ENCODE measurements at places on chromosomes 11 and 22.

- no peak for DNase-seq
Measured at GRCh38 chr11:84407091-84407490, 1120.9 kb upstream of the CCDC90B start.

DNA sequence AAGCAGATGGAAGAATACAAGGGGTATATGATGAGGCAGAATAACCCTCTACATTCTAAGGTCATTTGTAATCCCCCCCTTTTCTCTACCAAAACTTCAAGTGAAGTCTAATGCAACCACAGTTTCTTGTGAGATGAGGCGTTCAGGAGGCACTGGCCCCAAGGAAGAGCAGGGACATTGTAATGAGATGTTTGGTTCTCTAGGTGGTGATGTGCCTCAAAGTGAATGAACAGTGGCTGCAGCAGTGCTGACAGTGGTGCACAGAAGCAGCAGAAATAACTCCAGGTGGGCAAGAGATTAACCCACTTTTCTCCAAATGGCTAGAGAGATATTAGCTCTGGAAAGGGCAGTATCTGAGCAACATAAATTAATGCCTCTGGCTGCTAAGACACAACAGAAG is 33.8 kb downstream of the PDGFD start:
- no peak for DNase-seq

DNA sequence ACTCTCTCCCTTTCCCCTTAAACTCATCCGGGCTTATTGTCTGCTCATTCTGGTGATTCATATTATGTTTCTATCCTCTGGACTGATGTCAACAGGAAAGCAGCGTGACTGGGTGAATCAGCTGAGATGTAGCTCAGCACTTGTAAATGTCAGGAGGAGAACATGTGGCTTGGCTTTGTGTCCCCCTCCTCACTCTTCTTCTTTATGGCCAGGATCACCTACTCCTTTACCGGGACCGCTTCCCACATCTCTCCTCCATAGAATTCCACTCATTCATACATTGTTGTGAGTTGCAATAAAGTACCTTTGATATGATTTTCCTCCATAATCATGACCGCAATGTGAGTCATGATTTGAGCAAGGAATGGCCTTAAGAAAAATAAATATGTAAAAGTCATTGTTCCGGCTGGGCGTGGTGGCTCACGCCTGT is 15.8 kb upstream of the SYN3 start:
- DNase-seq, result no peak

DNA sequence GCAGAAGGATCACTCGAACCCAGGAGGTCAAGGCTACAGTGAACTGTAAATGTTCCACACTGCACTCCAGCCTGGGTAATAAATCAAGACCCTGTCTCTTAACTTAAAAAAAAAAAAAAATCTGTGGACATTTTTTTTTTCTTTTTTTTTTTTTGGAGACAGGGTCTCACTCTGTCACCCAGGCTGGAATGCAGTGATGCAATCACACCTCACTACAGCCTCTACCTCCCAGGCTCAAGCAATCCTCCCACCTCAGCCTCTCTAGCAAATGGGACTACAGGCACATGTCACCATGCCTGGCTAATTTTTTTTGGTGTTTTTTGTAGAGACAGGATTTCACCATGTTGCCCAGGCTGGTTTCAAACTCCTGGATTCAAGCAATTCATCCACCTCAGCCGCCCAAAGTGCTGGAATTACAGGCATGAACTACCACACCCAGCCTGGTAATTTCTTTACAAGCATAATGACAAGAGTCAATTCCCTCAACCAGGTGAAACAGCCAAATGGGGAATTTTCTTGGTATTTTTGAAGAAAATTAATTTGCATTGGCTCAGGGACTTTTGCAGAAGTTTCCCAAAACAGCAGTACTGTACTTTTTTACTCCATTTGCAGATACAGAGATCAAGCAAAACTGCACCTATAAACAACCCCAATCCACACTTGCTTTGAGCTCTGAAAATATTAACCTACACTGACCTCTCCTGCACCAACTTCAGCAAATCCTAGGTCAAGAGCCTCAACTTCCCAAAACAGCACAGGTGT is 44.0 kb downstream of the MRTFA start:
- DNase-seq, result no peak

- DNase-seq, result no peak
Measured at GRCh38 chr11:58526721-58527120, 18.8 kb upstream of the OR5B21 start.

GRCh38 chr22:37827056-37827455 is 3.9 kb downstream of the GALR3 start:
- DNase-seq, result peak; percentile 39

- DNase-seq, result peak; percentile 4
Measured at GRCh38 chr11:105324156-105324555, 184.6 kb upstream of the CARD18 start.

GRCh38 chr22:26585104-26585790 is 4.7 kb downstream of the TPST2 start:
- no peak for DNase-seq

- no peak for DNase-seq
Measured at GRCh38 chr22:44181033-44181911, 547 bp downstream of the PARVG start.

- no peak for DNase-seq
Measured at GRCh38 chr22:19773470-19774040, 13.0 kb downstream of the TBX1 start.

DNA sequence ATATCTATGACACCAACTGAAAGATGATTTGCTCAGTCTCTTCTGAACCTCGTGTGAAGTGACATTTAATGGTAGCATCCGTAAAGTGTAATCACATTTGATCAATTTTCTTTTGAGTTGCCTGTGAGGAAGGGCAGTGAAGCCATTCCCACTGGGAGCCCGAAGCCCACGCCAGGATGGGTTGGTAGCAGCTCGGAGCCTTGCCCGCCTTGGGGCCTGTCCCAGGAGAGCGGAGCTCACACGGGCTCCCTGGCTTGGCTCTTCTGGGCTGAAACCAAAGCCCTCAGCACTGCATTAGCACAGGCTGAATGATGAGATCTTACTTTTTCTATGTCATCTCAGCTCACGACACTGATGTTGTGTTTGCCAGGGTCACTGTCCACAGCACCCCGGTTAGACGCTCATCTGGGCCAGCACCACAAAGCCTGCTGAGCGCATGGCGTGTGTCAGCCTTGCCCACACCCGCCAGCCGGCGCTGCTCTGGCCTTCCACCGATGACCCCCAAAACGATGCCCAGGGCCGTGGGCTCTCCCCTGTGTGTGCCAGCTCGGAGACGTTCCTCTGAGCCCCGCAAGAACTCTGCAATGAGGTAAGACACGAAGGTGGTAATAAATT is 9.3 kb upstream of the TRMU start:
- no peak for DNase-seq

DNA sequence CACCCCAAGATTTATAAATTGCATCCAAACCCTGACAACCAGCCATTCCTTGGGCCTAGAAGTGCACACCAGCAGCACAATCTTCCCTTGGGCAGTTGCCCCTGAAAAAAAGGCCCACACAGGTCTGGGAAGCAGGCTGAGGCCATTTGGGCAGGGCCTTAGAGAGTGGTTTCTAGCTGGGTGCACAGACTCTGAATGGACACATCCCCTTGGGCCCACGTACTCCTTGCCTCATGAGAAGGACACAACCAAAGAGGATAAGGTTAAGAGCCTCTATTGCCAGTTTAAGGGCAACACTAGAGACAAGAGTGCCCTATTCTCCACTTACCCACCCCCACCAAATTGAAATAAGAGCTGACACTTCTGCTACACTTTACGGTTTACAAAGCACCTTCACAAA is 933 bp upstream of the PANX3 start:
- no peak for DNase-seq

DNA sequence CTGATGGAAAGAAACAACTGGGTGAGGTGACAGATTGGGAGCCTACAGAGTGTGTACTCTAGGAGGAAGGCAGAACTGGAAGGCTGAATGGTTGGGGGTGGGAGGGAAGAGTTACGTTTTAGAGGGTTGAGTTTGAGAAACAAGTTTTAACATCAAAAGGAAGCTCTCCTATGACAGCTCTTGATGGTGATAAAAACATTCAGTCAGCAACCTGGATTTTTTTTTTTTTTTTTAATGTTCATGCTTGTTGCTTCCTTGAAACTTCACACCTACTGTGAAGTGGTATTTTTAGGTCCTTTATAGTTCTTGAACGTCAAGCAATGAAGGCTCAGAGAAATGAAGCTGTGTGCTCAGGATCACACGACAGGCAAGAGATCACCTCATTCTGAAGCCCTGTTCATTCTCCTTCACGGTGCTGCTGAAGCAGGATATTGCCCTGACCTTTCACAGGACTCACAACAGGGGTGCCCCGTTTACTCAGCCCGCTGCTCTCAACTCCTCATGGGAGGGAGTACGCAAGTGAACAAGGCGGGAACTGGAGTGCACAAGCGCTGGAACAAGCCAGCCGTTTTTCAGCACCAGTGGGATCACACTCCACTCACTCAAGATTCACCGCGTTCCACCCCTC is 1.6 kb upstream of the TMEM109 start:
- no peak for DNase-seq

GRCh38 chr22:46522797-46523196 is 14.6 kb downstream of the CELSR1 start:
- no peak for DNase-seq

DNA sequence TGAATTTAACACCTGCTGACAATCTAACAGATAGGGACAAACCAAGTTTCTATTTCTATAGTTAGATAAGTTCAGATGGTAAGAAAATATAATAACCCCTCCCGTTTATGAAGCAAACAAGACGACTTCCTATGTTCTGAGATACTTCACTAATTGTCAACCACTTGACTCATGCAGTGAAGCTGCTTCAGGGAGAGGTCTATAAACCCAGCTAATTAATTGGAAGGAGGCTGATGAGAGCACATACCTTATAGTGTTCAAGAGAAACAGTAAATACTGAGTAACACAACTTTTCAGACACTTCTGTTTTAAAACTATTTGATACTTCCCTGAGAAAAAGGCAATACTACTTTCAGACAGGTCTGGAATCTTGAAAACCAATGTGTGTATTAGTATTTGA is 229.4 kb upstream of the UBASH3B start:
- no peak for DNase-seq

DNA sequence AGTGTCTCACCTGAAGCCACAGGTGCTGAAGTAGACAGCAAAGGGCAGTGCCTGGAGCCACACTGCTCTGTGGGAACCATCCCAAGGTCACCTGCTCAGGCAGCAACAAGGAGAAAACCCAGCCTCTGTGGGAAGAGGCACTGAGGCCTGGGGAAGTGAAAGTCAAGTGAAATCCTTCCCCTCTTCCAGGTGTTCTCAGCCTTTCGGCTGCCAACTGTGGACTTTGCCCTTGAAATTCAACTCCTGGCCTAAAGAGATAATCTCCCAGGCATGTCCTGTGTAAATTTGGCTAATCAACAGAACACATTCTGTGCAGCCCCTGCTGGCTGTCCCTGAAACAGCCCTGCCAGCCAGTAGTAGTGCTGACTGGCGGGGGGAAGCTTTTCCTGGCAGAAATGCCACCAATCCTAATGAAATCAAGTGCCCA is 112.1 kb downstream of the RPL27A start:
- no peak for DNase-seq

GRCh38 chr11:70463478-70464255 is 65.3 kb downstream of the CTTN start:
- no peak for DNase-seq

- DNase-seq, result no peak
Measured at GRCh38 chr22:28856095-28856455, 27.3 kb upstream of the ZNRF3 start.

DNA sequence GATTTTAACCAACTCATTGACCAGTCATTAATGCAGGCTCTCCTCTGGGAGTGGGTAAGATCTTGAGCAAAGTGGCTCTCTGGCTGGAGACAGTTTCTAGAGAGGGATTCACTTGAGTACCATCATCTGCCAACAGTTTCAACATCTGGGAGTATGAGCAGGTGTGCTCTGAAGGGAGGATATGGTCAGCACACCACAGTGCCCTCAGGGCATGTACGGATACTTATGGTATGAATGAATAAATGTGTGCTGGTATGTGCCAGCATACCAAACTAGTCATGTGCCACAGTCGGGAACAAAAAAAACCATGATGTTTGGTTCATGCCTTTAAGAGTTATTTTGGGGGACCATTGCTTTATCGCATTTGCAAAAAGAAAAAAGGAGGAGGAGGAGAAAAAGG is 1197.5 kb upstream of the TENM4 start:
- DNase-seq, result no peak

- no peak for DNase-seq
Measured at GRCh38 chr11:129440028-129440713, 64.5 kb downstream of the BARX2 start.

GRCh38 chr11:15747671-15748070 is 608.7 kb downstream of the SOX6 start:
- DNase-seq, result no peak
